CD4-positive, alpha-beta T cell treated with Interleukin-2 at 100 ng/mL for 4 hours (primary cell): ENCODE measurements at places on chromosomes 4 and X.

- no peak for DNase-seq
These were observed 40.2 kb upstream of the PPP2R3B start for GRCh38 chrX:426881-427280.

DNA sequence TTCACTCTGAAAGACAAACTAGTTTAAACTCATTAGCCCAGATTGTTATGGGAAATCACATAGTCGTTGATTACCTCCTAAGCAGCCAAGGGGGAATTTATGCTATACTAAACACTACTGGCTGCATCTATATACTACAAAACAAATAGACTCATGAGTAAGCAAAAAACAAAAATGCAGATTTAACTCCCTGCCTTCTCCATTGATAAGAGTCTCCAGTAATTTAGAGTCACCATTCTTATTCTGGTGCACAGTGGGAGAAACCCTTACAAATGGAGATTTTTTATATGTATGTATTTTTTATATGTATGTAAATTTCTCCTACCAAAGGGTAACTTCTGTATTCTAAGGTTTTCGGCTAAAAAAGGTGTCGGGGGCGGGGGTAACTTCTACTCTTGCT lies 126.6 kb downstream of the PLS3 start:
- DNase-seq, result no peak

GRCh38 chrX:55742649-55743048 lies 25.1 kb downstream of the RRAGB start:
- no peak for DNase-seq

GRCh38 chr4:25950461-25951389 lies 36.7 kb downstream of the SMIM20 start:
- no peak for DNase-seq

DNA sequence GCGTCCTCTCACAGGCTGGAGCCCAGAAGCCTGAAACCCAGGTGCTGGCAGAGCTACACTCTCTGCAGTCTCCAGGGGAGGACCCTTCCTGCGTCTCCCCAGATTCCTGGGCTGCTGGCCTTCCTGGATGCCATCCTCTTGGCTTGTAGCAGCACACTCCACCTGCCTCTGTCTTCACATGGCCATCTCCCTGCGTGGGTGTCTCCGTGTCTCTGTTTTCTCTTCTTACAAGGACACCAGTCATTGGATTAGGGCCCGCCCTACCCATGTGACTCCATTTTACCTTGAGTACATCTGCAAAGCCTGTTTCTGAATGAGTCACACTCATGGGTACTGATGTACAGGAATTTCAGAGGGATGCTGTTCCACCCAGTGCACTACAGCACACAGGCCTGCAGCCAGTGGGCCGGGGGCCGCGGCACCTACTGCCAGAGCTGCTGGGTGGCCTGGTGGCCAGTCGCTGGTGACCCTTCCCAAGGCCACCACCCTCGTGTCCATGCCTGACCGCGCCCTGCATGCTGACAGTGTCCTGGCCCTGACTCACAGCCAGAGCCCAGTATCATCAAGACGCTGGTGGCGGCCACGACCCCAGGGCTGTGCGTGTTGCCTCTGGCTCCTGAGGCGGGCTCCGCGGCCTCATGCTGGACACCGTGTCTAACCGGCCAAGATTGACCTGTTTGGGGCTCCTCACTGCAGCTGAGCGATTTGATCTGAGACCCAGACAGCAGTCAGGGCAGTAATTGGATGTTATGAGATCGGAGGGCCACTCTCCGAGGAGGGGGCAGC lies 63.6 kb upstream of the NKX1-1 start:
- no peak for DNase-seq

DNA sequence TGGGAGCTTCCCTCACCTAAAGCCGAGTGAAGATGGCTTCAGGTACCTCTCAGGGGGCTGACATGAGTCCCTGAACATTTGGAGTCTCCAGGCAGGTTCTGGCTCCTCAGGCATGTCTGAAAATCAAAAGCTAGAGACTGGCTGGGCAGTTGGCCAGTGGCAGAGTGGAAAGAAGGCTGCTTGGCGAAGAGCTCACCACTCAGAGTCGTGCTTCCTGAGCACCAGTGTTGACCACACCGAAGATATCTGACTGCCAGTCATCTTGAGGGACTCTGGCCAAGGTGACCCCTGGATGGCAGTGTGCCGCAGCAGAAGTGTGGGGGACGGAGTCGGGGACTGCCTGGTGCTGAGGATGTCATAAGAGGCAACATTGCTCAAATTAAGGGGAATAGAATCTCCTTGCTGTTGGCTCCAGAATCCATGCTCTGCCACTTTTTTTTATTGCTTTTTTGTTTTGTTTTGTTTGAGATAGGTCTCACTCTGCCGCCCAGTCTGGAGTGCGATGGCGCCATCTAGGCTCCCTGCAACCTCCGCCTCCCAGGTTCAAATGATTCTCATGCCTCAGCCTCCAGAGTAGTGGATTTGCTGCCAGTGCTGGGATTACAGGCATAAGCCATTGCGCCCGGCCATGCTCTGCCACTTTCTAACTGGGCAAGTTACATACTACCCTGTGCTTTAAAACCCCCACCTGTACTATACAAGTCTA lies 172.5 kb upstream of the GATB start:
- no peak for DNase-seq

- no peak for DNase-seq
These were observed 72.9 kb upstream of the PRDM5 start for GRCh38 chr4:120995266-120996010.

DNA sequence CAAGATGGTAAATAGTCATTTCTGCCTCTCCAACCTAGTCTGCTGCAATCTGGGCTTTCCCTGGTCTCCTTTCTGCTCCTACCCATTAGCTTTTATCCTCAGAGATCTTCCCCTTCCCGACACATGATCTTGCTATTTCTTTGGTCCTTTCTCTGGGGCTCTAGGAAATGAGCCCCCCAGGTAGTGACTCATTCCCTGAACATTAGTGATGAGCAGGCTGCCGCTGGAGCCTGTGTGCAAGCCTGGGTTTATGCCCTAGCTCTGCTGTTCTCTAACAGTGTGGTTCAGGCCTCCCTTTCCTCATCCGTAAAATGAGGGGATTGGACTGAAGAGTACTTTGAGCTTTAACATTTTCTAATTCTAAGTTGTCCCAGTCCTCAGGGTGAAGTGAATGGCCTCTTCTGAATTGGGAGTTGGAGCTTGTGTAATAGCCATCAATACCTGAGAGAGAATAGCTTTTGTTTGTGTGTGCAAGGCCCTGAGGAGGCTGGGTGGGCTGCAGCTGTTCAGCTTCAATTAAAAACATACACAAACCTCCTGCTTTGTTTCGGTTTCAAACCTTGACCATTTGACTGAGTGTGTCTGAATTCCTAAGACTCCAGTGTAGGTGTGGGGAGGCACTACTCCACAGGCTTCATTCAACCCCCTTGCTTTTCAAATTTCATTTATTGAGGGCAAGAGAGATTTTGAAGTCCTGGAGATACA lies 115.6 kb upstream of the SCML1 start:
- DNase-seq, result no peak

- no peak for DNase-seq
These were observed 45.0 kb upstream of the RAB40AL start for GRCh38 chrX:102892103-102892502.

GRCh38 chrX:38473701-38474100 lies 87.6 kb upstream of the TSPAN7 start:
- DNase-seq, result no peak

GRCh38 chr4:8593264-8594096 lies 915 bp downstream of the CPZ start:
- DNase-seq, result no peak

- DNase-seq, result no peak
These were observed 224.2 kb upstream of the ANXA10 start for GRCh38 chr4:167868163-167868562.

DNA sequence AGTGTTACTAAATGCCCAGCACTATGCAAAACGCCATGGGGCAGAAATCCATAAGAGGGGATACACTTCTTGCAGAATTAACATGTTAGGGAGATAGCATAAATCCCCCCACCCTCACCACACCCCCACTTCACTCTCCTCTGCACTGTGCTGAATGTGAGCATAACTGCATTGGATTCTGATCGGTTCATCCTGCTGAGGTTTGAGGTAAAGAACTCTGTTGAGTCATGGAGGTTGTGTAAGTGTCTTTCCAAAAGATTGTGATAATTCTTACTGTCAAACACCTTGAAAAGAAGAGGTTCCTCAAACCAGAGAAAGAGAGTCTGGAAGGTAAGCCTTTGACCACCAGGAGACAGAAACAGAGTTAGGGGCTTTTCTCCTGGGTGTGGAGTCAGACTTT lies 43.6 kb downstream of the RBM47 start:
- DNase-seq, result no peak

DNA sequence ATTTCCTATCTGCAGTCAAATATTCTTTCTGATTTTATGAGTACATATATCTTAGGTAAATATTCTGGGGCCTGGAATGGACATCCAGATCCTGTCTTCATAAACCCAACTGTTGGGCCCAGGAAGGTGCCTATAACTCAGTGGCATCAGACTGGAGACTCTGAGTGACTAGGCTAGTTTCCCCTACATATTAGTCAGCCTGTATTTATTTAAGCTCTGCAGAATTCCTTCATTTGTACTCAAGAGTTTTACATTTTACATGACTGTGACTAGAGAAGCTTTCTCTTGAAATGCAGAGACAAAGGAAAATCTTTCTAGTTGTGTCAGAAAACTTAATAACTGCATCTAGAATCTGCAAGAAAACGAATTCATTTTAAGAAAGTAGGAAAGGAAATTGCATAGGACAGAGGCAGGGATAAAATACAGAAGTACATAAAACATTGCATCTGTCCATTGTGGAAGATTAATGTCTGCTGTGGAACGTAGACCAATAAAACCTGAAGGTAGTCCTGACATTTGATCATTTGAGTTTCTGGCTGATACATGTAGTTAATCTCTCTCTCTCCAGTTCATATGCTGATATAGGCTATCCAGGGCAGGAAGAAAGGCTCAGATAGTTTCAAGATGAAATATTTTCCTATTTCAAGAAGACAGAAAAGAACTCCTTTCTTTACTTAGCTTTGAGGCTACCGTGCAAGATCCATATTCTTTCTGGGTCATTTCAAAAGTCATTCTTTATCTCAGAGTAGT lies 78.2 kb downstream of the OPHN1 start:
- DNase-seq, result no peak

DNA sequence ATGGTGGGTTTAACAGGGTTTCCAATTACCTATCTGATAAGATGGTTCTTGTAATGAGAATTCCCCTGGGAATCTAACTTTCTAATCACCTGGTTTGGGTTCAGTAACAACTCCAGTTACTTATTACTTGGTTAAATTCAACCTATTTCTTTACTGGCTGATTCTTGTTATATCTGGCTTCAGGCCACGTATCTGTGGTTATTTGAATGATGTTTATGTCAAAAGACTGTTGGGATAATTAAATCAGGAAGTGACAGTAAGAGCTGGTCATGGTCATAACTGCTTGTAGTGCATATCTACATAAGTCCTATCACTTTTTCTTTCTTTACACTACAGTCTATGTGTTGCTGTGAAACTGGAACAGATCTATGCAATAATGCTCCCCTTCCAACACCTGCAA lies 108.1 kb downstream of the MID1 start:
- no peak for DNase-seq

DNA sequence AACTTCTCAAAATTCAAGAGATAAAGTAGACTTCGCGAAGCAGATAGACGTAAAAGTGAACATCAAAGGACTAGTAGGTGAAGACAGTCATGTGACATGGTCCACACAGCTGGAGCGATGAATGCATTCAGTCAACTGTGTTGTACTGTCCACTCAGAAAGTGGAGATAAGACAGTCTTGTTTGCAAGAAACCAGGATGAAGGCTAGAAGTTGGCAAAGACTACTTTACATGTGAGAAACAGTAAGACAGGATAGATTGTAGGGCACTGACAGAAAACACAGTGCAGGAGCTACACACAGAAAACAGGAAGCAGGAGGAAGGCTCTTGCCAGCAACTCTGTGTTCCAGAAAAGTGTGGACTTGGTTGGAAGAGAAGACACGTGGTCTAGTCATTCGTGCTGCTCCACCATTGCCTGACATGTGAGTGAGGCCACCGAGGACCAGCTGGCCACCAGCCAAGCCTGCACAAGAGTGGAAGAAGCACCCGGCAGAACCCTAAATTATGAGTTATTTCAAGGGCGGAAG lies 78.9 kb downstream of the FAT1 start:
- no peak for DNase-seq

DNA sequence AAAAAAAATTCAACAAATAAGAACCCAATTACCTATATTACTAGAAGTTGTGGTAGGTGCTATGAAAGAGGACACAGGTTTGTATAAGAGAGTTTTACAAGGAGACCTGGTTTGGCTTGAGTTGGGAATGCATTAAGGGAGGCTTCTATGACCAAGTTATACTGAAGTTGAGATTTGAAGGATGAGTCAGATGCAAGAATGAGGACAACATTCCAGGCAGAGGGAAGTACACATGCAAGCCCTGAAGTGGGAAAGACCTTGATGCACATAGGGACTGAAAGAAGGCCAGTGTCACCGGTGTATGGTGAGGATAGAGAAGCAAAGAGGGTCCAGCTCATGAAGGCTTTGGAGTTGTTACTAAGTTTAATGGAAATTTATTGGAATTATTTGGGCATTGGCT lies 52.2 kb downstream of the ANK2 start:
- no peak for DNase-seq
